ENCODE measurements at places on chromosomes 6 and 20.

- no peak for DNase-seq
Measured at GRCh38 chr20:40293740-40294139, 395.3 kb downstream of the MAFB start.

DNA sequence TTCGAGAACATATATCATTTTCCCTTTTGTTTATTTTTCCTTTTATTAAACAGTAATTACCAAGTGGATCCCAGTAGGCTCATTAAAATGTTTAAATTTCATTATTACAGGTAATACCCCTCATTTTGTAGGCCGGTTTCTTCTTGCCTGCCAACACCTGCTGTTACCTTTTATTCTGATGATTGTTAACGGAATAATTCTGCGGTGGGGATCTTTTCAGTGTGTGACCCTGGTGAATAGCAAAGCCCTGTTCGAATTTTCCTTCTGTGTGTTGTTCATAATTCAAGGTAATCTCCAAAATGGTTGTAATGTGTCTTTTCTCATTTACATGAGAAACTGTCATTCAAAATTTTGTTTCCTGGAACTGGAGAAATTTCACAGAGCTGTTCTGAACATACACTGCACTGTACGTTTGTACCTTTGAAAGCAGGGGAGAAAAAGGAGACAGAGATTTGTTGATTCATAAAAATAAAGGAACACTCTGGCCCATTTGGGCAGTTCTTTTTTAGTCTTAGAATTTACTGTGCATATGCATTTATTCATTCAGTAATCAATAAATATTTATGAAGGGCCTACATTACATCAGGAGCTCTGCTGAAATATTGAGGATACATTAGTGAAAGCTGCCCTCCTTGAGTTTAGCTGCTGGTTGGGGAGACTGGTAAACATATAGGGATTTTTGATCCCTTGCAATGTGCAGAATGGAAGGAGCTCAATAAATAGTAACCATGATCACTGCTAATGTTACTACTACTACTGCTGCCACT is 502.0 kb downstream of the QKI start:
- DNase-seq = no peak

DNA sequence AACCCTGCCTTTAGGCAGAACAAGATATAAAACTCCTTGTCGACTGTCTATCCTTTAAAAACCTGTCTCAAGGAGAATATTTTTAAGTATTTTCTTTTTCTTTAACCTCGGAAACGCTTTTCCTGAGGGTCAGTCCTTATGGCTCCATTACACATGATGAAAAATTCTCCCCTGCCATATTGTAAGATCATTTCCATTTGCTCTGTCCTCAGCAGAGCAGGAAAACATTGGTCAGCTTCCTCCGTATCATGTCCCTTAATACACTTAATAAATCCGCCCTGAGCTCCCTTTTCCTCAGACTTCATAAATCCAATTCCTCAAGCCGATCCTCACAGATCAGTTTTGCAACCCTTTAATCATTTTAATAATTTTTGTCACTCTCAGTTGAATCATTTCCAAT is 234.5 kb upstream of the AGPAT4 start:
- DNase-seq = no peak

GRCh38 chr6:14046476-14047068 is 71.0 kb upstream of the CD83 start:
- no peak for DNase-seq

GRCh38 chr6:110053395-110054240 is 75.5 kb downstream of the GPR6 start:
- no peak for DNase-seq

All from right forelimb (tissue), 1 donor.